ENCODE measurements at places on chromosomes 16 and 17. TPM values are rescaled to one million over a fixed set of nuclear protein-coding genes. Genes with fewer than 3 reads are reported as not detected.

GRCh38 chr16:78176435-78176834 lies 77.0 kb downstream of the WWOX start:
- peaks cover 5% of the 10 kb centered on the region for H3K36me3 ChIP-seq
- no peak overlapping the region for H3K4me3 ChIP-seq
- H3K27ac ChIP-seq, result no peak overlapping the region

DNA sequence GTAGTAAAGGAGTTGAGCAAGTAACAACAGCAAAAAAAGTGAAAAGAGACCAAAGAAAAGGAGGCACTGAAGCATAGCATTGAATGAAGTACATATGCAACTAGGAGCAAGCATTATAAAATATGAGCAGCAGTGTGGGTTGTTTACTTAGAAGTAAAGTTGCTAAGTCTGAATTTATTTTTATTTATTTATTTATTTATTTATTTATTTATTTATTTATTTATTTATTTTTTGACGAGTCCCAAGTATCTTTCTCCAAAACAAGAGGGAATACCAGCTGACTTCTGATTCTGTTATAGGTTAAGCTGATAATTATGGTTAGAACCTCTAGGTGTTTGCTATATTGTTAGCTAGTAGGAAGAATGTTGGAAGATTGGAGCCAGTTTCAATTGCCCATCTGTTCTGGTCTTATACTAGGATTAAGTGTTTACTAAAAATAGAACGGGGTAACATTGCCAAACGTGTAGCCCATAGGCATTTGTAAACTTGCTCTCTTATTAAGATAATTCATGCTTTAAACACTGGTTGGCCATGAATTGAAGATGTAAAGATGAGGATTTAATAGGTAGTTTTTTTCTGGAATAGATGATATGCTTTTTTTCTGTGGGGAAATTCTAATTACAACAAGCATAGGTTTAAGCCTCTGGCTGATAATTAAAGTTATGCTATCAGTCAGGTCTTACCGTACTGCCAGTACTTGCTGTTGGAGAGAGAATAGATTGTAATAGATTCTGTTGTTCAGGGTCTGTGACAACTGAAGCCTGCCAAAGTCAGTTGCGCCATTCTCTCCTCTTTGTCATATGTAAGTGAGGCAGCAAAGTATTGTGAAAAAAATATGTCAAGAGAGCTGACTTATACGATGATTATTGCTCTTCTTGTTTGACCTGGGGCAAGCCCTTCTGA lies 66.7 kb downstream of the PPM1E start:
- peaks cover 10% of the 10 kb centered on the region for H3K27me3 ChIP-seq
- H3K4me1 ChIP-seq, result no peaks in the 10 kb centered on the region

DNA sequence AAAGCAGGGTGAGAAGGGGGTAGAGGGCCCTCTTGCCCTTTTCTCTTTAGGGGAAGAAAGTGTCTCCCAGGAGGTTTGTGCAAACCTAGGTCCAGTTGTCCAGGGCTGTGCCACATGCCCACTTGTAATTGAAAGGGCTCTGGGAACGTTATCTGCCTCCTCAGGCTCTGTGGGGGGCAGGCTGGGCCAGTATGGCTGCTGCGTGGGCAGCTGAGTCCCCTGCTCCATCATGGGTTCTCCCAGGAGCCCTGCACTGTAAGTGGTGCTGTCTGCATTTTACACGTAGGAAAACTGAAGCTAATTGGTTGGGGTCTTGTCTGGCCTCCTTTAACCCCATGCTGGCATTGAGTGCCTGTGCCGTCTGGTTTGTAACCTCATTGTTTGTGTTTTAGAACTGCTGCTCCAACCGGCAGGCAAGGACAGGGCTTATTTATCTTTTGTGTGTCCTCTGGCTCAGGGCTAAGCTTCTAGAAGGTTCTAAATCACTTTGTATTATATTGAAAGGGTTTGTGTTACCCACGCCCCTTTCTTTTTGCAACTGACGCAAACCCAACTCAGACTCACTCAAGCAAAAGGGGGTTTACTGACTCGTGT lies 117.7 kb upstream of the CIBAR2 start:
- H3K27ac ChIP-seq, result no peak overlapping the region
- peaks cover 15% of the 10 kb centered on the region for H3K27me3 ChIP-seq
- H3K4me3 ChIP-seq, result no peak overlapping the region
- no peaks in the 10 kb centered on the region for H3K4me1 ChIP-seq
- H3K36me3 ChIP-seq, result no peaks in the 10 kb centered on the region

- peaks cover 4% of the 10 kb centered on the region for H3K27me3 ChIP-seq
- DNase-seq, result no peak
- peaks cover 6% of the 10 kb centered on the region for H3K4me1 ChIP-seq
- no peak overlapping the region for H3K27ac ChIP-seq
- no peak overlapping the region for H3K4me3 ChIP-seq
These were observed 3.4 kb upstream of the CLEC19A start for GRCh38 chr16:19282101-19282500.

UBALD1 gene
- 13.5 TPM for total RNA-seq

CRISPLD2 gene
- 0.19 TPM for total RNA-seq

FBF1 gene
- total RNA-seq, result 18.1 TPM

Data from activated CD4-positive, alpha-beta memory T cell treated with anti-CD3 and anti-CD28 coated beads for 36 hours (primary cell).